ENCODE measurements at places on chromosomes 5 and 9.

DNA sequence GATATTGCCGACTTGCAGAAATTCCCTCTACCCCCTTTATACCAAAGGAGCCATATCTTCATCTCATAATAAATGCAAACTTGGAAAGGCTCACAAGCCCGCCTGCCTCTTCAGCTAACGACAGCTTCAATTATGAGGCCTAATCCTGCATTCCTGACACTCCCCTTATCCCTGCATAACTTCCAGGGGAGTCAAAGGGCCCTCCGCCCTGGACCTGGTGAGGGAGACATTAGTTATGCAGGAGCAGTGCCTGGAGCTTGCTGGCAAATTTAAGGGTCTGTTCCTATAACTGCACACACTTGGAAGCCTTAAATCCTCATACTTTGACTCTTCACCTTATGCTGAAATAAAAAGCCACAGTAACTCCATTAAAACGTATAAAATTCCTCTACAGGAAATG lies 617.9 kb downstream of the BNC2 start:
- no peak for DNase-seq

- DNase-seq = no peak
Observed at GRCh38 chr5:119319401-119319800, 36.4 kb upstream of the TNFAIP8 start.

GRCh38 chr9:25570802-25571201 lies 107.4 kb downstream of the TUSC1 start:
- DNase-seq = no peak

GRCh38 chr5:111242606-111243005 lies 18.4 kb downstream of the CAMK4 start:
- no peak for DNase-seq

DNA sequence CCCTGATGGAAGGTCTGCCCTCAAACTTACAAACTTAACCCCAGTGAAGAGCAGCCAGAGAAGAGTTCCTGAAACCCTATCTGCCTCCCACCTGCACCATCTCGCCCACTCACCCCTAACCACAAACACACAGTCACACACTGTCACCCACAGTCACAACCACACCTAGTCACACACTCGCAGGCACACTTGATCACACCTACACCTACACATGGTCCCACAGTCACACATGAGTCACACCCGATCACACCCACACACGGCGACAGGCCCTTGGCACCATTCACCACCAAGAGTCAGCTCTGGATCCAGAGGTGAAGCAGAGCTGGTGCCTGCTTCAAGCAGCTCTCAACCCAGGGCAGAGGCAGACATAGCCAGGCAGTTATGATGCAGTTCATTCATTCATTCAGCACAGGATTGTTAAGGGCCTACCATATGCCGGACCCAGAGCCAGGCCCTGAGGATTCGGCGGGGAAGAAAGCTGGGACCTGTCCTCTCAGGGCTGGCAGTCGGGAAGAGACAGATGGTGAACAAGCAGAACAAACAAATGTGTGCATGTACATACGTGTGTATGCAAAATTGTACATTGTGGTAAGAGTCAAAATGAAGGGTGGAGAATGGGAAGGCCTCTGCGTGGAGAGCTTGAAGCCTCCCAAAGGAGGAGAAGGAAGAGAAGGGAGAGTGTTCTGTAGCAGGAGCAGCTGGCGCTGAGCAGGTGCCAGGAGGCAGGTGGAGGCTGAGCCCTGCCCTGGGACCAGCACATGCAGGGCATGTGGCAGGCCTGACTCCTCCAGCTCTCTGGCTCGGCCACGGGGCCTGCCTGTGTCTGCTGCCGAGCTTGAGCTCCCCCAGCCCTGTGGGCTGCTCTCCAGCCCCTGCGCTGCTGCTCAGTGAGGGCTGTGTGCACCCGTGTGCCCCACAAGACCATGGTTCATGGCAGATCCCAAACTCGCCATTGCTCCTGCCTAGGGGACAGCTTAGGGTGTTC lies 6.4 kb downstream of the TSPAN17 start:
- no peak for DNase-seq

GRCh38 chr5:68679041-68679440 lies 414.8 kb upstream of the SLC30A5 start:
- no peak for DNase-seq

DNA sequence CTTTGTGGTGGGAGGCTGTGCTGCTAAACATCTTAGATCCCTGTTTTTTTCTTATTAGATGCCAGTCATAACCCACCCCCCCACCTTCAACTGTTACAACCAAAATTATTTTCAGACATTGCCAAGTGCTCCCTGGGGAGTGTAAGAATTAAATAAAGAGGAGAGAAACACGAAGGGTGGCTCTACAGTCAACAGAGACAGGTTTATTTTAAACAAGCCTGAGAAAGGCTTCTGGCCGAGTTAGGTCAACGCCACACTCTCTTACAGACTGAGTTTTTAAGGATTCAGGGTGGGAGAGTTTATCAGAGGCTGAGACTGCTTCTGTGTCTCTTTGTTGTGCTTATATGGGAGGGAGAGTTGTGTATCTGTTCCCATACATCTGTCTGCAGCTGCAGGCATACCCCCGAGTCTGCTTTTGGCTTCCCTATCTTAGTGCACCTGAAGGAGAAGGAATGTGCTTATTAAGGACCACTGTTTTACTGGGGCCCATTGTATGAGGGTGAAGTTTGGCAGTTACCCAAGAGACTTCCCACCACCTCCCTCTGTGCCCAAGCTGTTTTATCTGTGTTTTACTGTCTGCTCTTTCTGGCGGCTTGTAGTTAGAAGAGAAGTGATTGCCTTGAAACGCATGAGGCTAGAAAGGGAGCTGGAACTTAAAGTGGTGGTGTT lies 11.4 kb upstream of the GDA start:
- DNase-seq = no peak

GRCh38 chr5:61246768-61247307 lies 84.6 kb upstream of the SMIM15 start:
- DNase-seq = no peak

DNA sequence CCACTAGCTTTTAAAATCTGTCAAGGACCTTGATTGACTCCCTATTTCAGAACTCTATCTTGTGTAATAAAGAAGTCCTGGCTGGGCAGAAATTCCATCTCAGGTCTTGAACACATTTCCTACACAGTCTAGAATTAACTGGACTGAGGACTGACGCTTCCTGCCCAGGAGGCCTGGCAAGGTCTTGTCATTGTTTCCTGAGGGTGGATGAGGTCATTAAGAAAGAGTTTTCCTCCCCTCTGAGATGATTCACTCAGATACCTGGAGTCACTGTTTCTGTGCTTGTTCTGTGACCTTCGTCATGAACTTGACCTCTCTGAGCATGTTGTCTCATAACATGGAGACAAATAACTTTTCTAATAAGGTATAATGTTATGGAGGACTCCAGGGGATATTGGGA lies 10.0 kb downstream of the MTAP start:
- DNase-seq = no peak

GRCh38 chr5:177432143-177432838 lies 5.8 kb downstream of the GRK6 start:
- no peak for DNase-seq

DNA sequence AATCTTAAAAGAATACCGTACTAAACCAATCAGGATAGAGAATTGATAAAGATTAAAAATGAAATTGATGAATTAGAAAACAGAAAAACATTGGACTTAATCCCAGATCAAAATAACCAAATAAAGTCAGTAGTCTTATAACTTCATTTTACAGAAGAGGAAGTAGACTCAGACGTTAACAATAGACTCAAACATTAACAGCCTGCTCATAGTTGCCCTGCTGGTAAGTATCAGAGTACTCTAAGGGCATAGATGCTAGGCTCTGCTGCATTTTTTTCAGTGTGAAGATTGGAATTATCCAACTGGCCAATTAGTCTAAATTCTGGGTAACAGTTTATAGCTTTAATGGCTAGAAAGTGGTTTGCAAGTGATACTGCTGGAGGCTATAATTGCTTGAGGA lies 42.9 kb downstream of the ADGRV1 start:
- no peak for DNase-seq

DNA sequence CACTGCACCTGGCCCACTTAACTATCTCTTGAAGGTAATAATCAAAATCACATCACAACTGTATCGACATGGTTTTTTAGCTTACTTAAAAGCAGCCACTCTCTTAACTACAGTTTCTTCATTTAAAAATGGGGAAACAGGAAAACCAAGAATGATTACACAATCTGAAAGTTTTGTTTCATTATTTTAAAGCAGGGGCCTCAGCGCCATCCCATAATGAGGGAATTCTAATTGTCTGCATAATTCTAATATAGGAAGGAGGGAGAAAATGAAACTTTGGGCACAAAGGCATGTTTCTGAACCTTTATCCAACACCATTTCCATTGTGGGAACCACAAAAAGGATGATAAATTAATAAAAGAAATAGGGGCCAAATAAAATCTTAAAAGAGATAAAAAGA lies 7.6 kb downstream of the HACD4 start:
- DNase-seq = no peak

DNA sequence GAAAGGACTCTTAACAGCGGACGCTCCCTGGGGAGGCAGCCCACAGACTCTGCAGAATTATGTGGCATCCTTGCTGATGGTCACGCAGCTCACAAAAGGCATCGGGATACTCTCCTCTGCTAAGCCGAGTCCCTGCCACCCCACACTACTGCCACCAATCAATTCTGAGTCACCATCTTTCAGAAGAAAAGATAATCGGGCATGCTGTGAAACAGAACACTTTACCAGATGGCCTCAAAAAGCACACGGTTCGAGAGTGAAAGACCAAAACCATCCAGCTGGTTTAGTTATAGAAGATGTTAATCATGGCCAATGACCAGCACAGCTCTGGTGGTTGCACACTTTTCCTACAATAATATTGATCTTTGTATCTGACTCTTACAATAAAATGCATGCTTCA lies 136.3 kb downstream of the MYO10 start:
- DNase-seq = no peak

DNA sequence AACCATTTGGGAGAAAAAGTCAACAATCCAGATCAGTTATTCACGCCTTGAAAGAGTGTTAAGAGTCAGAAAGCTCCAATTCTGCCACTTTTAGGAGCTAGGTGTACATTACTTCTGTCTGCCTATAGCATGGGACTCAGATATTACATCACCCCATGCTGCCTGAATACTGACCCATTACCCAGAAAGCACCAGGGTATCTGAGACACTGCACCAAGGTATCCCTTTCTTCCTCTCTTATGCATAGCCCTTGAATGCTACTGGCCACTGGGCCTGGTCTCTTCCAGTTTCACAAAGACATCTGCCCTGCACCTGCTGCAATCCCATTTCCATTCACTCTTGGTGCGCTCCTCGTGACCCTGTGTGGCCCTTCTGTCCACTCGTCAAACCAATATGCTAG lies 2.6 kb downstream of the STRBP start:
- no peak for DNase-seq

- DNase-seq = peak; percentile 67
Observed at GRCh38 chr9:129069862-129070641, 10.9 kb upstream of the DOLPP1 start.

GRCh38 chr5:178557416-178557815 lies 32.8 kb downstream of the COL23A1 start:
- no peak for DNase-seq

DNA sequence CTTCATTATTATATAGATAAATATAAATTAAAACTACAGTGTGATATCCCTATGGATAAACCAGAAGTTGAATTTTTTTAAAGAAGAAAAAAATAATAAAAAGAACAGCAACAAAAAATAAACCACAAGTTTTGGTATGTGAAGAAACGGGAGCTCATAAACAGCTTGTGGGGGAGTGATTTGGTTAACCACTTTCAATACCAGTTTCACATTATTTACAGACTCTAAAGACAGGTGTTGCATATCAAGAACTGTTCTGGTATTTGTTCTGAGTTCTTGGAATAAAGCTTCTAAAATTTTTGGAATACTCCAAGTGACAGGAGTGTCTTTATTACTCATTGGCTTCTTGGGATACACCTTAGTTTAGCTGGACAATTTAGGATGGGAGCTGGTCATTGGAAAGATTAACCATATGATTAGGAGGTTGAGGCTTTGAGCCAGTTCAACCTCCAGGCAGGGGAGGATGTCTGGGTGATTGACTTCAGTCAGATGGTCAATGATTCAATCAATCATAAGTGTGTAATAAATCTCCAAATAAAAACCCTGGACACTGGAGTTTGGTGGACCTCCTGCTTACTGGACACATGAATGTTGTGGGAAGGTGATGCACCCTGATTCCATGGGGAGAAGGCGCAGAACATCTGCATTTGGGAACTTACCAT lies 2223.1 kb upstream of the C9orf72 start:
- no peak for DNase-seq

DNA sequence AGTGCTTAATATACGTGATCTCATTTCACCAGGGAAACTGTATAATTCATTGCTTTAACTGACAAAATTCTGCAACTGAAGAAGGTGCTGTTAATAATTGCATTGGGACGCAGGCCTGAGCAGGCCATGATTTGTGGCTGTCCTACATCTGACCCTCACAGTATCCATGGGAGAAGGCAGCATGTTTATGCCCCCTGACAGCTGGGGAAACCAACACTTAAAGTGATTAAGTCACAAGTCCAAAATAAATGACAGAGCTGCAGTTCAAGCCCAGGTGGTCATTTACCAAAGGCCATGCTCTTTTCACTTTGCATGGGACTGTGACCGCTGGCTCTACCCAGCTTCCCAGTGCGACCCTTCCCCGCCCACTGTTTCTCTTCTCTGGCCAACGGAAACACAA lies 30.5 kb upstream of the KCNMB1 start:
- DNase-seq = no peak
